ENCODE measurements at places on chromosomes 2 and 18. TPM values are rescaled to one million over a fixed set of nuclear protein-coding genes. Genes with fewer than 3 reads are reported as not detected.

Gene PDCD1
- 2.0 TPM for total RNA-seq

Gene TMEM163
- 0.38 TPM for total RNA-seq

Gene UGT1A6
- total RNA-seq = 0.32 TPM

Gene REG3G
- not detected for total RNA-seq

Gene CWC22
- 11.6 TPM for total RNA-seq

Measured in Right ventricle myocardium superior (tissue), 1 donor.